Kidney (tissue), 22 donors: ENCODE measurements at places on chromosomes 11 and 22. TPM values are rescaled to one million over a fixed set of nuclear protein-coding genes. Genes with fewer than 3 reads are reported as not detected.

The SPTBN2 gene
- 64.9 TPM for total RNA-seq

GRCh38 chr11:16611401-16611921, 127.0 kb upstream of the C11orf58 start:
- H3K36me3 ChIP-seq, result no peaks in the 10 kb centered on the region
- H3K27me3 ChIP-seq, result peaks cover 42% of the 10 kb centered on the region
- no peak overlapping the region for H3K27ac ChIP-seq

DNA sequence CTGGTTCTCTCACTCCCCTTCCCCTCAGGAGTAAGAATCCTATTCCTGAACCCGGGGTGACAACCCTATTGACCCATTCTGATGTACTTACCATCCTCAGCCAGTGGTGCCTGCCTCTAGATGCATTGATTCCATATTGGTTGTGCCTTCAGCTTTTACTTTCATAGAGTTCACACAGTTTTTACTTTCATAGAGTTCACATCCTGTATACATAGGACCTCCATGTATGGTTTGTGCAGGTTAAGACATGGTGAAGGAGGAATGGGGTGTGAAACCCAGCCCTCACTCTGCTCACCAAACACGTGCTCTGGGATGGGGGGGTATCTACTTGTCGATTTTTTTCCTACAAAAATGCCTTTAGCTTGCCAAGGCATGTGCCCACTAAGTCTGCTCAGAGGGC, 105.6 kb upstream of the TBCEL start:
- no peak overlapping the region for H3K27ac ChIP-seq
- H3K36me3 ChIP-seq, result no peaks in the 10 kb centered on the region
- H3K27me3 ChIP-seq, result no peaks in the 10 kb centered on the region
- H3K4me3 ChIP-seq, result no peak overlapping the region
- no peak for DNase-seq

The ZP1 gene
- not detected for total RNA-seq

GRCh38 chr11:59187587-59187986, 15.7 kb downstream of the DTX4 start:
- H3K36me3 ChIP-seq, result peaks cover 16% of the 10 kb centered on the region
- peaks cover 26% of the 10 kb centered on the region for H3K4me1 ChIP-seq
- H3K27me3 ChIP-seq, result no peaks in the 10 kb centered on the region
- DNase-seq, result peak; percentile 69

GRCh38 chr11:37286890-37287289, 688.9 kb upstream of the RAG2 start:
- H3K27ac ChIP-seq, result no peak overlapping the region
- no peaks in the 10 kb centered on the region for H3K4me1 ChIP-seq
- H3K4me3 ChIP-seq, result no peak overlapping the region
- H3K27me3 ChIP-seq, result no peaks in the 10 kb centered on the region

DNA sequence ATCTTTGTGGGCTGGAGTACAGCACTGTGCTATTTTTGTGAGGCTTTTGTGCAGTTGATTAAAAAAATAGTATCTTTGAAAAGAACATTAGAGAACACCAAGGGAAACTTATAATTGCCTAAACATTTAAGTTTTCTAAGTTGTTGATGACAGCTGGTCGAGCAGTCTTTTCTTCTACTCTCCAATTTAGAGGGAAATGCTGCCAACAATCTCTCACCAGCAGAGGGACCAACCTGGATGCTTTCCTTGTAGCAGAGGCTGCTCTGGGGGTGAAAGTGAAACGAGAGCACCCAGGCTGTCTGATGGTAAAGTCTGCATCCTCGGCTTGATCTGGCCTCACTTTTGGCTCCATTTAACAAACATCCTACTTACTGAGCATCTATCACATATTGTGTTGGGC, 1286.5 kb upstream of the TENM4 start:
- no peaks in the 10 kb centered on the region for H3K36me3 ChIP-seq
- no peaks in the 10 kb centered on the region for H3K4me1 ChIP-seq
- no peak overlapping the region for H3K4me3 ChIP-seq
- no peaks in the 10 kb centered on the region for H3K27me3 ChIP-seq
- peak; percentile 27 for DNase-seq

GRCh38 chr11:87031433-87032170, 6.1 kb upstream of the TMEM135 start:
- H3K27ac ChIP-seq, result no peak overlapping the region
- no peaks in the 10 kb centered on the region for H3K36me3 ChIP-seq
- no peaks in the 10 kb centered on the region for H3K27me3 ChIP-seq
- H3K4me3 ChIP-seq, result no peak overlapping the region
- no peaks in the 10 kb centered on the region for H3K4me1 ChIP-seq

- H3K27me3 ChIP-seq, result no peaks in the 10 kb centered on the region
- H3K4me1 ChIP-seq, result no peaks in the 10 kb centered on the region
- no peaks in the 10 kb centered on the region for H3K36me3 ChIP-seq
- no peak overlapping the region for H3K4me3 ChIP-seq
- DNase-seq, result no peak
These were observed 193.6 kb downstream of the FAM76B start for GRCh38 chr11:95595973-95596489.

DNA sequence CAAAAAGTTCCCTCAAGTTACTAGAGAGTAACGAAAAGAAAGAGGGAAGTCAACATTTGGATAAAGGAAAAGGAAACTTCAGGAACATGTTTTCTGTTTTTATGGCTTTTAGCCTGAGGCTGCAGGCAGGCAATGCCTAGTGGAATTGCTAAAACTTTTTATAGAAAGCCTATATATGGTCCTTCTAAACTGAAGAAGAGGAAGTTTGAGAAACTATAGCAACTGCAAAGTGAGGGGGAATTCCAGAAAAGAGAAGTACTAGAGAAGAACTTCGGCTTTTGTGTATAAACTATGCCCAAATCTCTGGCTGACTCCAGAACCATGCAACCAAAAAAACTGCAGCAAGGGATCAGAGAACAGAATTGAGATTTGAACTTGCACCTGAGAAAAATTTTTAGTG, 74.3 kb upstream of the ARHGAP42 start:
- no peaks in the 10 kb centered on the region for H3K36me3 ChIP-seq
- H3K4me3 ChIP-seq, result no peak overlapping the region
- DNase-seq, result no peak
- no peaks in the 10 kb centered on the region for H3K27me3 ChIP-seq
- no peak overlapping the region for H3K27ac ChIP-seq
- H3K4me1 ChIP-seq, result no peaks in the 10 kb centered on the region

- no peak for DNase-seq
- no peaks in the 10 kb centered on the region for H3K27me3 ChIP-seq
- no peak overlapping the region for H3K27ac ChIP-seq
- no peaks in the 10 kb centered on the region for H3K36me3 ChIP-seq
These were observed 399.2 kb downstream of the CNTN5 start for GRCh38 chr11:99419991-99420390.

- H3K27ac ChIP-seq, result no peak overlapping the region
- no peaks in the 10 kb centered on the region for H3K27me3 ChIP-seq
- no peak overlapping the region for H3K4me3 ChIP-seq
- no peak for DNase-seq
- H3K4me1 ChIP-seq, result no peaks in the 10 kb centered on the region
These were observed 3.6 kb upstream of the CCDC117 start for GRCh38 chr22:28768701-28769393.
